Hepatocyte (in vitro differentiated cells): ENCODE measurements at places on chromosomes 3 and 15.

DNA sequence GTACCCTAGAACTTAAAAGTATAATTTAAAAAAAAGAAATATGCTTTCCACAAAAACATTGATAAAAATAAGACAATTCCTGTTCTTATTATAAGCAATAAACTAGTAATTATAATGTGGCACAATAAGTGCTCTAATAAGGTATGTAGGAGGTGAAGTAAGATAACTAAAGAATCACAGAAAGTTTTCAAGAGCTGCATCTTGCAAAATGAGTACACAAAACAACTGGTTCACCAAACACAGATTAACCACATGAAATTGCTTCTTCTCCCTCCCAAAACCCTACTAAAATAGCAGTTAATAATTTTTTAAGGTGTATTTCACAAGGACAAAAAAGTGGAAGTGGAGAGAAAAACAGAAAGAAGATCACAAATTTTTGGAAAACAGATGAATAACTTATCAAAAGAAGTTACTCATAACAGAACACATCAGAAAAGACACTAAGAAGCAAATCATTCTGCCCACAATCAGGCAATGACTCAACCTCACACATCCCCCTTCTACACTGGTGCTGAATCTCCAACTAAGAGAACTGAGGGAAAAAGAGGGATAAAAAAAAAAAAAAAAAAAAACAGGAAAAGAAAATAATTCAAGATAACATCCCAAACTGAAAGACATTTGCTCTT lies 64.2 kb downstream of the TBC1D5 start:
- DNase-seq, result no peak
- no peaks in the 10 kb centered on the region for H3K27me3 ChIP-seq
- no peak overlapping the region for H3K4me3 ChIP-seq
- H3K36me3 ChIP-seq, result no peaks in the 10 kb centered on the region

DNA sequence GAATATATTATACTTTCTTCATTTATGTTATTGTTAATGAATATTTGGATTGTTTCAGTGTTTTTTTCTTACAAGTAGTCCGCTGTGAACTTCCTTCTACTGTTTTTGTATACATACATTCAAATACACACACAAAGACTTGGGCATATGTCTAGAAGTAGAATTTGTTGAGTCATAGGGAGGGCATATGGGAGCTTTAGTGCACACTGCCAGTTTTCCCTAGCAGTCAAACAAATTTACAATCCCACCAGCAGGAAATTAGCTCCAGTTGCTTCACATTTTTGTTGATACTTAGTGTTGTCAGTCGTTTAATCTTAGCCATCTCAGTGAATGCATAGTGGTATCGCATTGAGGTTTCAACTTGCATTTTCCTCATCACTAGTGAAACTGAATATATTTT lies 492.3 kb downstream of the DIPK2A start:
- no peak for DNase-seq
- no peaks in the 10 kb centered on the region for H3K36me3 ChIP-seq
- no peaks in the 10 kb centered on the region for H3K4me1 ChIP-seq
- H3K27me3 ChIP-seq, result no peaks in the 10 kb centered on the region

DNA sequence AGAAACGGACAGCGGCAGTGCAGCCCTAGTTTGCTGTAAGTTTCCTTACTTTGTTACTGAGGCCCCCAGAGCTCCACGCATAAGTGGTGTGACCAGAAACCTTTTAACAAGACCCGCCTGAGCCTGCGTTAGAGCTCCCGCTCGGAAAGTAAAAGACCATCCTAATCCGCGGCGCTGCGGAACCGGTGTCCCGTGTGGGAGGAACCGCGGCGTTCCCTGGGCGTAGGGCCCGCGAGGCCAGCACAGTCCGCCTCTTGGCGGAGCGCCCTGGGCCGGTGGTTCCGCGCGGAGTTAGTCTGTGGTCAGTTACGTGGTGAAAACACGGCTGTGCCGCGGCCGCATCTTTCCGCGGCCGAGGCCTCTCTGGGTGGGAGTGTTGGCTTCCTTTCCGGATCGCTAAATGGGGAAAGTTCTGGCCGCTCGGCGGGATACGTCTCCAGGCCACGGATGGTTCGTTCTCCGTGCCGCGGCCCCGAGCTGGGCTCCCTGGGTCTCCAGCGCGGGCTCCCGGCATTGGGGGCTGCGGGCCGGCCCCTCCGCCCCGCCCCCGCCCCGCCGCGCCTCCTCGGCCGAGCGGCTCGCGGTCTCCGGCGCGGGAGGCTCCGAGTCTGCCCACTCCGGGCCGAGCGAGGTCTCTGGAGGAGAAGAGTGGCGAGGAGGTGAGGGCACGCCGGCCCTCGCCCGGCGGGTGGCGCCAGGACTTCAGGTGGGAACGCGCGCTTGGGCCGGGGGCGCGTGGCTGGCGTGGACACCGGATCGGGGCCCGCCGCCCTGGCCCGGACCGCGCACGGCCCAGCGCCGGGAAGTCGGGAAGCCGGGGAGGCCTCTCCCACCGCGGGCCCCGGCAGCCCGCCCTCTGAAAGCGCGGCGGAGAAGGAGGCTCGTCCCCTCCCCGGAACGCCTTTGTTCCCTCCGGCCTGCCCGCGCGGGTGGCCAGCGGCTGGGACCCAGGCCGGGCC lies 754 bp downstream of the B3GNT5 start:
- H3K36me3 ChIP-seq, result no peaks in the 10 kb centered on the region
- no peaks in the 10 kb centered on the region for H3K27me3 ChIP-seq
- peak overlapping the region; percentile 99 for H3K27ac ChIP-seq
- DNase-seq, result peak; percentile 73
- H3K4me1 ChIP-seq, result peaks cover 7% of the 10 kb centered on the region
- H3K4me3 ChIP-seq, result peak overlapping the region; percentile 95

GRCh38 chr15:41019174-41019573 lies 65.9 kb downstream of the CHAC1 start:
- no peak for DNase-seq
- H3K27ac ChIP-seq, result no peak overlapping the region
- no peaks in the 10 kb centered on the region for H3K4me1 ChIP-seq
- H3K27me3 ChIP-seq, result no peaks in the 10 kb centered on the region

DNA sequence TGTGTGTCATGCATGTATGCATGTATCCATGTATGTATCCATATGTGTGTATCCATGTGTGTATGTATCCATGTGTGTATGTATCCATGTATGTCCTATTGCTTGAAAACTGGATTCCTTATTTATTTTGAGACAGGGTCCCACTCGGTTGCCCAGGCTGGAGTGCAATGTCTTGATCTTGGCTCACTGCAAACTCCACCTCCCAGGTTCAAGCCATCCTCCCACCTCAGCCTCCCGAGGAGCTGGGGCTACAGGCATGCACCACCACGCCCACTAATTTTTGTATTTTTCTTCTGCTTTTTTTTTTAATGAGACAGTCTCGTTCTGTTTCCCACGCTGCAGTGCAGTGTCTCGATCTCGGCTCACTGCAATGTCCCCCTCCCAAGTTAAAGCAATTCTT lies 34.1 kb downstream of the MUC20 start:
- no peaks in the 10 kb centered on the region for H3K4me1 ChIP-seq
- H3K27me3 ChIP-seq, result no peaks in the 10 kb centered on the region
- no peak for DNase-seq
- no peak overlapping the region for H3K4me3 ChIP-seq
- no peak overlapping the region for H3K27ac ChIP-seq

- no peak overlapping the region for H3K4me3 ChIP-seq
- DNase-seq, result no peak
- peaks cover 17% of the 10 kb centered on the region for H3K4me1 ChIP-seq
- no peak overlapping the region for H3K27ac ChIP-seq
- H3K27me3 ChIP-seq, result no peaks in the 10 kb centered on the region
Observed at GRCh38 chr3:195147649-195148080, 123.3 kb downstream of the XXYLT1 start.

- no peak for DNase-seq
- H3K27ac ChIP-seq, result no peak overlapping the region
- no peaks in the 10 kb centered on the region for H3K27me3 ChIP-seq
- no peak overlapping the region for H3K4me3 ChIP-seq
Observed at GRCh38 chr3:187447737-187448136, 79.6 kb downstream of the RTP4 start.

DNA sequence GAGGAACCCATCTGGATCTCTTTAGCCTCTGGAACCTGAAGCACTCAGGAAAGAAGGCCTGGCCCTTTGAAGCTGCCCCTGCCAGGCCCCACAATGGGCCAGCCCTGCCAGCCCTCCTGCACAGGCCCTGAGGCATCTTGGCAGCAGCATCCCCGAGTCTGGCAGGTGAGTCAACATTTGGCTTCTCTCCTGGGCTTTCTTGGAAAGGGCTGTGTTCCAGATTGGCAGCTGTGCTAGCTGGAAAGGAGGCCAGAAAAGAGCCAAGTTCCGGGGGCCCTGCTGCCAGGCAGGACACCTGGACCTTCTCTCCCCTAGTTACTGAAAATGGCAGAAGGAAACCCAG lies 187.2 kb downstream of the SHQ1 start:
- no peak overlapping the region for H3K4me3 ChIP-seq
- H3K36me3 ChIP-seq, result no peaks in the 10 kb centered on the region
- no peaks in the 10 kb centered on the region for H3K27me3 ChIP-seq

GRCh38 chr3:190911382-190911781 lies 48.9 kb upstream of the GMNC start:
- no peak overlapping the region for H3K4me3 ChIP-seq
- DNase-seq, result no peak
- no peaks in the 10 kb centered on the region for H3K36me3 ChIP-seq

DNA sequence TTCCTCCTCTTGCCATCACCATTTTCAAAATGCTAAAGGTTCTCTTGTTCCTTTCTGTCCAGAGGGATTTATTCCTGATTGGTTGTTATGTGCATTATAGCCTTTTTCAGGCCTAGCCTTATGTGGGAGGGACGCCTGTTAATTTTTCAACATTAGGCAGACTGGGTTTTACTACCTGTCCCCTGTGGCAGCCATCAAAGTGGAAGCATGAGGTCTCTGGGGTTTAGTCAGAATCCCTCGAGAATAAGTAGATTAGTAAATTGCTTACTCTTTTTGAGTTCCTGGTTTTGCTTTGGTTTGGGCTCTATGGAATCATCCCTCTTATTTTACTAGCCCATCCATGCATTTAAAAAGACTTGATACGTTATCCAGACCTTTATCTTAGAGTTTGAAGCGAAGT lies 32.4 kb downstream of the PAK2 start:
- DNase-seq, result no peak
- no peaks in the 10 kb centered on the region for H3K27me3 ChIP-seq
- H3K4me3 ChIP-seq, result no peak overlapping the region
- no peaks in the 10 kb centered on the region for H3K36me3 ChIP-seq
- no peak overlapping the region for H3K27ac ChIP-seq
- peaks cover 12% of the 10 kb centered on the region for H3K4me1 ChIP-seq

DNA sequence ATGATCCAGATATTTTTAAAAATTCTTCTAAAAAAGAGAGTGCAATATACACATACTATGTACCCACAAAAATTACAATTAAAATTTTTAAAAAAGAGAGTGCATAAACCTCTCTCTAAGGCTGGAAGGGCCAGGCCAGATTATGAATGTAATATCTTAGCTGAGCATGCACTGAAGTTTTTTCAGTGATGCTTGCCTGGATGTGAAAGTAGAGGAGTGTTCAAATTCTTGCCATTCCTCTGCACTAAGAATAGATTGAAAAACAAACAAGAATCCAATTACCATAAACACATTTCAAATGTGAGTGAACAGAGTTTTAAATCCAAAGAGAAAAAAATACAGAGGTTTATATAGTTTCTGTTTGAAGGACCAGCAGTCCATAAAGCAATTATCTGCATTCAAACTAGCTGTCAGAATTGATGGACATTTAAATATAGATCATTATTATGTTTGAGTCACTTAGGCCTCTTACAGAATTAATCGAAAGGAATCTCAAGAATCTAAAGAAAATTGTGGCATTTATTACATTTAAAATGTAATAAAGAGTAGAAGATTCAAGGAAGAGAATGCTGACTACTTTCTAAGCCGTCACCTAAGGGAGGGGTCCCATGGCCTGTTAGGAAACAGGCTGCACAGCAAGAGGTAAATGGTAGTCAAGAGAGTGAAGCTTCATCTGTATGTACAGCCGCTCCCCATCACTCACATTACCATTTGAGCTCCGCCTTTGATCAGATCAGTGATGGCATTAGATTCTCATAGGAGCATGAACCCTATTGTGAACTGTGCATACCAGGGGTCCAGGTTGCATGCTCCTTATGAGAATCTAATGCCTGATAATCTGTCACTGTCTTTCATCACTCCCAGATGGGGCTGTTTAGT lies 159.3 kb upstream of the MDFIC2 start:
- no peaks in the 10 kb centered on the region for H3K4me1 ChIP-seq
- no peak for DNase-seq
- H3K36me3 ChIP-seq, result no peaks in the 10 kb centered on the region

GRCh38 chr15:35281515-35281914 lies 196.4 kb upstream of the NANOGP8 start:
- no peak for DNase-seq
- no peak overlapping the region for H3K4me3 ChIP-seq
- no peak overlapping the region for H3K27ac ChIP-seq
- H3K27me3 ChIP-seq, result no peaks in the 10 kb centered on the region
- no peaks in the 10 kb centered on the region for H3K4me1 ChIP-seq
- no peaks in the 10 kb centered on the region for H3K36me3 ChIP-seq

GRCh38 chr3:126339466-126339865 lies 17.7 kb downstream of the KLF15 start:
- H3K27me3 ChIP-seq, result no peaks in the 10 kb centered on the region
- H3K4me3 ChIP-seq, result no peak overlapping the region
- H3K27ac ChIP-seq, result no peak overlapping the region
- no peak for DNase-seq
- H3K4me1 ChIP-seq, result peaks cover 2% of the 10 kb centered on the region
- no peaks in the 10 kb centered on the region for H3K36me3 ChIP-seq

DNA sequence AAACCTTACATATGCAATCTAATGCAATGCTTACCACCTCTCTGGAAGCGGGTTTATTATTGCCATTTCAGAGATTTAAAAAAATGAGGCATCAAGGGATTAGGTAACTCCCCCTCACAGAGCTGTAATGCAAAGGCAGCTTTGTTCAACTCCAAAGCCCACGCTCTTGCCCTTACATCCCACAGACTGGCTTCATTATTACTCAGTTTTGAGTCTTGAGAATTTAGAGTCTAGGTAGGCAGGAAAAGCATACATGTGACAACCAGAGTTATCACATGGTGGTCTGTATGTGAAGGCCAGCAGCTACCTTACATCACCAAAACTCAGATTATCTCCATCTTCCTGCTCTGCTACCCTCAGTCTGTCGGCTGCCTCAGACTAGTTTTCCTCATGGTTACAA lies 326.9 kb downstream of the UACA start:
- H3K4me3 ChIP-seq, result no peak overlapping the region
- H3K27me3 ChIP-seq, result no peaks in the 10 kb centered on the region
- H3K36me3 ChIP-seq, result no peaks in the 10 kb centered on the region
- DNase-seq, result no peak

- H3K36me3 ChIP-seq, result no peaks in the 10 kb centered on the region
- H3K4me1 ChIP-seq, result no peaks in the 10 kb centered on the region
- no peak overlapping the region for H3K27ac ChIP-seq
- DNase-seq, result no peak
Observed at GRCh38 chr3:3603351-3603750, 195.9 kb upstream of the LRRN1 start.

GRCh38 chr3:108380128-108380795 lies 83.9 kb downstream of the HHLA2 start:
- H3K4me1 ChIP-seq, result no peaks in the 10 kb centered on the region
- no peaks in the 10 kb centered on the region for H3K36me3 ChIP-seq
- no peak for DNase-seq
- no peak overlapping the region for H3K27ac ChIP-seq
- H3K27me3 ChIP-seq, result no peaks in the 10 kb centered on the region
- no peak overlapping the region for H3K4me3 ChIP-seq
